ENCODE measurements at places on chromosomes 2 and 18. TPM values are rescaled to one million over a fixed set of nuclear protein-coding genes. Genes with fewer than 3 reads are reported as not detected.

Gene FSHR
- not detected for total RNA-seq

Gene M1AP
- total RNA-seq = not detected

Gene TOGARAM2
- 3.8 TPM for total RNA-seq

Gene HSPE1
- 84.5 TPM for total RNA-seq

Gene ITGB6
- total RNA-seq = not detected

Gene NT5C1B
- not detected for total RNA-seq

Gene AQP12A
- not detected for total RNA-seq

Gene WDR12
- total RNA-seq = 11.2 TPM

Gene UPP2
- not detected for total RNA-seq

Gene SCN7A
- 92.5 TPM for total RNA-seq

Gene CCDC138
- 2.0 TPM for total RNA-seq

Gene VRK2
- 34.4 TPM for total RNA-seq

Gene SRD5A2
- total RNA-seq = not detected

Gene SLC23A3
- not detected for total RNA-seq

Gene RIOK3
- 45.6 TPM for total RNA-seq

Gene NFATC1
- 14.8 TPM for total RNA-seq

Gene RGPD4
- total RNA-seq = not detected

Gene LYG1
- not detected for total RNA-seq

Gene TNS1
- total RNA-seq = 825 TPM

GRCh38 chr2:240895656-240896388 lies at the start of gene MAB21L4:
Gene MAB21L4, minus strand, starts transcription at chr2:240896156. Its CDS starts 159 bp downstream, at chr2:240895997.
- no peak for ATAC-seq

DNA sequence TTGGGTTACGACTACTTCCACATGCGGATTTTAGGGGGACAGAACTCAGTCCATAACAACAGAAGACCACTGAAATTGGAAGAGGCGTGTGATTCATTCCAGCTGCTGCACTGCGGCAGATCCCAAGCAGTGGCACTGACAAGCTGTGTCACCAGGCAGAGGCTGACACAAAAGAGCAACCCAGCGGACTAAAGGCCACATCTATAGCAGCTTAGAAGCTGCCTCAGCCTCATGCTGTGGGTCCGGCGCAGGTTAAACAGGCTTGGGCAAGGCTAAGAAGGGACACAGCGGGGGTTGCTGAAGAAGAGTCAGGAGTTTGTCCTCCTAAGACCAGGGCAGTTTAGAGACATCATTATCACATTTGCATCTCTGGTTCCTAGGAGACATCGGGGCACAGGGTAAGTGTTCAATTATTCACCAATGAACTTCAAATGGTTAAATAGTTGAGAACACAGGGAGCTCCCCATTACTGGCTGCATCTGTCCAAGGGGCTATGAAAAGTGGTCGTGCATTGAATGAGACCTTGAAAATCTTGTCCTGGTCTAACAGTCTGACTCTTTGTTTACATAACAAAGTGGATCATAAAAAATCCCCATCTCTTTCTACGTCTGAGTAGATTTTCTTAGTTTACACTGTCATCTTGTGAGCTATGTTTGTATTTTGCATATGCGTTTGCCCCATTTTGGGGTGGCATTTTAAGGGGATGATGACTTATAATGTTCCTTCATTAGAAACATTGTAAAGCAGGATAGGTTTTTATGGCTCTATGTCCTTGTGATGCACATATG lies 162.3 kb upstream of the TRIB2 start:
- ATAC-seq = no peak

- ATAC-seq = peak; percentile 77
Measured at GRCh38 chr18:75875559-75875958, 448.1 kb upstream of the SMIM21 start.

GRCh38 chr2:61288070-61288841 lies 126.3 kb downstream of the C2orf74 start:
- no peak for ATAC-seq

- no peak for ATAC-seq
Measured at GRCh38 chr18:77622009-77622692, 372.5 kb downstream of the GALR1 start.

- no peak for ATAC-seq
Measured at GRCh38 chr2:26975102-26975501, 4.7 kb downstream of the MAPRE3 start.

GRCh38 chr18:22063102-22063501 lies 106.3 kb upstream of the GATA6 start:
- no peak for ATAC-seq

- no peak for ATAC-seq
Measured at GRCh38 chr18:52082246-52082645, 257.8 kb upstream of the DCC start.

DNA sequence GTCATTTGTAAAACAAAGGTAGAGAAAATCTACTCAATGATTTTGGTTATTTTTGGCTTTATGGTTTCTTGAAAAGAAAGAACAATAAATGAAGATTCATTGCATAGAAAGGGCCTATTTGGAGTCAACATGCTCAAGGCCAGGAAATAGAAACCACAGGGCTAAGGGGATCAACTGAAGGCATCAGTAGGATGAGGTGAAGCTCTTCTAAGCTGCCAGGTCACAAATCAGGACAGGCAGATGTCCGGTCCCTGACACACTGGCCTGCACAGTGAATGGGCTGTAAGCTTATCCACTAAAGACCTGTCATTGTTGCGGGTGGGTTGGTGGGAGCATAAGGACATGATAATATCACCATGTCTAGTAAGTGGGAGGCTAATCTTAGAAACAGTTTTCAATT lies 31.6 kb upstream of the RNF138 start:
- no peak for ATAC-seq

- peak; percentile 30 for ATAC-seq
Measured at GRCh38 chr2:54435325-54436226, 20.6 kb upstream of the SPTBN1 start.

GRCh38 chr2:16325016-16325975 lies 340.3 kb downstream of the CYRIA start:
- ATAC-seq = no peak

DNA sequence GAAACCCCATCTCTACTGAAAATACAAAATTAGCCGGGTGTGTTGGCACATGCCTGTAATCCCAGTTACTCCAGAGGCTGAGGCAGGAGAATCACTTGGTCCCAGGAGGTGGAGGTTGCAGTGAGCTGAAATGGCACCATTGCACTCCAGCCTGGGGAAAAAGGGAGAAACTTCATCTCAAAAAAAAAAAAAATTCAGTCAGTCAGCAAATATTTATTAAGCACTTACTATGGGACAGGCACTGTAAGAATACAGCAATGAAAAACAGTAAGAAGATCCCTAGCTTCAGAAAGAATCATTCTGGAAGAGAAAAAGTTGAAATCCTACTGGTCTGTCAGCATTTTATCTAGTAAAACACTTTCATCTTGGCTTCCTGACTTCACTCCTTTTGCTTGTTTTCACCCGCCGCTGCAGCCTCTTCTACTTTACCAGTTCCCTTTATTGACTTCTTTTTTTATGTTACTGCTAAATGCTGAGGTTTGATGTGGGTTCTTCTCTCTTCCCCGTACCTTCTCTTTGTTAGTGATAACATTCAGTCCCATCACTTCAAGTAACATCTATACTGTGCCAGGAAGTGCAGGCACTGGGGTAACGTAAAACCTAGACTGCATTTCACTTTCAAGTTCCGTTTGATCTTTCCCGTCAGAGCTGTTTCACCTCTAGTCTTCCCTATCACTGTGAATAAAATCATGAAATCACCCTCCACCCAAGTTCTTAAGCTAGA lies 10.8 kb upstream of the TAF4B start:
- no peak for ATAC-seq

- peak; percentile 16 for ATAC-seq
Measured at GRCh38 chr2:241542278-241542605, 16.3 kb upstream of the BOK start.

GRCh38 chr2:200615247-200615646 lies 29.4 kb downstream of the AOX1 start:
- ATAC-seq = peak; percentile 67

- ATAC-seq = no peak
Measured at GRCh38 chr18:49884465-49884864, 71.1 kb upstream of the ACAA2 start.

DNA sequence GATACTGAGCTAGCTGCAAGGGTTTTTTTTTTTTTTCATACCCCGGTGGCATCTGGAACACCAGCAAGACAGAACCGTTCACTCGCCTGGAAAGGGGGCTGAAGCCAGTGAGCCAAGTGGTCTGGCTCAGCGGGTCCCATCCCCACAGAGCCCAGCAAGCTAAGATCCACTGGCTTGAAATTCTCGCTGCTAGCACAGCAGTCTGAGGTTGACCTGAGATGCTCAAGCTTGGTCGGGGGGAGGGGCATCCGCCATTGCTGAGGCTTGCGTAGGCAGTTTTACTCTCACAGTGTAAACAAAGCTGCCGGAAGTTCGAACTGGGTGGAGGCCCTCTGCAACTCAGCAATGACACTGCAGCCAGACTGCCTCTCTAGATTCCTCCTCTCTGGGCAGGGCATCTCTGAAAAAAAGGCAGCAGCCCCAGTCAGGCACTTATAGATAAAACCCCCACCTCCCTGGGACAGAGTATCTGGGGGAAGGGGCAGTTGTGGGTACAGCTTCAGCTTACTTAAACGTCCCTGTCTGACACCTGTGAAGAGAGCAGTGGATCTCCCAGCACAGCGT lies 5.1 kb upstream of the MIB1 start:
- ATAC-seq = no peak

GRCh38 chr2:70328921-70329561 lies 27.2 kb upstream of the FAM136A start:
- no peak for ATAC-seq

GRCh38 chr18:3205239-3205638 lies 14.5 kb downstream of the MYOM1 start:
- no peak for ATAC-seq

DNA sequence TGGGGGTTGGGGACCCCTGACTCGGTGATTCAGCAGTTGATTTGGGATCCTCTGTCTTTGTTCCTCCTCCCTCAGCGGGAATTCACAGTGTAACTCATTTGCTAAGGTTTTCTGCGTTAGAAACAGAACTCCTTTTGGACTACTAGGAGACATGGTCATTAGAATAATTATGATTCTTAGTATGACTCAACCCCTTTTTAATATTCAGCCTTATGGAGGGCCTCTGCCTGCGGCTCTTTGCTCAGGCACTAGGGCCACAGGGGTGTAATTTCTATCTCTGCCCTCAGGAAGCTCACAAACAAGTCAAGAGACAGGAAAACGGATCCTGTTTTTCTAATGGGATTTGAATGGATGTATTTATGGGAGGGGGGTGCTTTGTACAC lies 117.4 kb downstream of the SPTBN1 start:
- ATAC-seq = no peak
